ENCODE measurements at places on chromosomes 12 and 14.

- no peak for DNase-seq
Observed at GRCh38 chr12:52918351-52918750, 13.5 kb upstream of the KRT8 start.

- no peak for DNase-seq
Observed at GRCh38 chr14:49494836-49495235, 91.3 kb downstream of the RPS29 start.

DNA sequence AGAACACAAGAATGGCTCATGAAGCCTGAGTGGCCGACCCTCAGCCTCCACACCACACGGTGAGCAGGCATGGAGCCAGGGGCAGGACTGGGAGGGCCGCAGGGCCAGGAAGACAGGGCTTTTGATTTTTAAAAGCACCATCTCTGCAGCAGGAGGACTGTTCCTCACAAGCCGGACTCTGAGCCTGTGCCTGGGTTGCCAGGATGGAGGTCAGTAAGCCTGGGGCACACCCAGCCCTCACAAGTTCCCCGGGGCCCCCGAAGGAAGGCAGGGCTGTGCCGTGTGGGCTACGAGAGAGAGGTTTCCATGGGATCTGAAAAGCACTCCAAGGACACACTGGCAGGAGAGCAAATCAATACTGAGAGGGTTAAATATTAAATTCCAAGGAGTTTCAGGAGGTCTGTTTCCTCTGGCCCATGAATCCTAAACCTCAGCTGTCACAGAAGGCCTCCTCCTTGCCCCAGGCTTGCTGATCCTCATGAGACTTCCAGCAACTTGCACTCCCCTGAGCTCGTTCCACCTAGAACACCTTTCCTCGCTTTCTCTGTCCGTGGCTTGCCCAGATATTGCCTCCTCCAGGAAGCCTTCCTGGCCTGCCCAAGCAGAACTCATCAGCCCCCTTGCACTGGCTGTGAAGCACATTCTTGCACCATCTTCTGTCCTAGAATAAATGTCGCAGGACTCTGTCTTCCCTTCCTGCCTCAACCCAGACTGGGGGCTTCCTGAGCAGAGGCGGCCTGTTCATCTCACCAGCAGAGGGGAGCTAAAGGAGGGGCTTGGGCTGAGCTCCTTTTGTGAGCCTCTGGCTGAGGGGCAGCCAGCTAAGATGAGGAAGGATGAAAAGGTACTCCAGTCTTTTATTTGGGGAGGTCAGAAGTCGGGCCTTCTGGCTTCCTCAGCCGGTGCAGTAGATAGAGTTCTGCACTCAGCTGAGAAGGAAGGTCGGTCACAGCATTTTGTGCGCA lies 64.6 kb downstream of the CCDC88C start:
- no peak for DNase-seq

GRCh38 chr14:29376237-29376636 lies 551.4 kb downstream of the PRKD1 start:
- no peak for DNase-seq

- DNase-seq = no peak
Observed at GRCh38 chr12:108850854-108851573, 6.4 kb downstream of the SSH1 start.

- DNase-seq = peak; percentile 1
Observed at GRCh38 chr12:13534645-13535398, 338.3 kb downstream of the EMP1 start.

GRCh38 chr14:61304688-61305087 lies 16.7 kb upstream of the PRKCH start:
- DNase-seq = no peak

DNA sequence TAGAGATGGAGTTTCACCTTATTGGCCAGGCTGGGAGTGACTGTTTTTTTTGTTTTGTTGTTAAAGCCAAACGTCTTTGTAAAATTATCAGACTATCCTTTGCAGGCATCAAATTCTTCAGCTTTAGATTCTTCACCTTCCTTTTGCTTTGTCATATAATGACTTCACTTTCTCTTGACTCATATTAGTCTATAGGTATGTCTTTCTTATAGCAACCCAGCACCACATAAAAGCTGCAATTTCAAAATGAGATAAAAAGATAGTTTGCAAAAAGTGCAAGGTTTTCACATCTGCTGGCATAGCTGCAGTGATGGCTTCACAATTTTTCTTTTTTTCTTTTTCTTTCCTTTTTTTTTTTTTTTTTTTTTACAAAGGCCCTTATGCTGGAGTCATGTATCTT lies 39.2 kb downstream of the COX16 start:
- DNase-seq = no peak

GRCh38 chr12:106139422-106140171 lies 843 bp upstream of the NUAK1 start:
- no peak for DNase-seq

DNA sequence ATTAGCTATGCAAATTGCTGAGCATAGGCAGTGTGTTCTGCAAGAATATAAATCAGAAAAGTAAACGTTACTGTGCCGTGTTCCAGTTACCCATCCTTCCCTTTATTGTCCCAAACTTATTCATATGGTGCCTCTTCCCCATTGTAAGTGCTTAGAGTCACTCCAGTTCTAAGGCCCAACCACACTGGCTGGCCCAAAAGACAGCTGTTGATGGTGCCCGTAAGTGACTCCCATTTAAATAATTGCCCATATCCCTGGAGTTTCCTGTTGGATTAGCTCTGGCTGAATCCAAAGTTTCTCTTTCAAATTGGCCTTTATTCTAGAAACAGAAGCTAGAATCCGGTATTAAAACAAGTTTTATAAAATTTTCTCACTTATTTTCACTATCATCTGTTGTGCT lies 400.1 kb upstream of the DDHD1 start:
- DNase-seq = no peak
